ENCODE measurements at places on chromosomes 5 and 9. TPM values are rescaled to one million over a fixed set of nuclear protein-coding genes. Genes with fewer than 3 reads are reported as not detected.

SMC2 gene
- 20.8 TPM for total RNA-seq

TMEM8B gene
- total RNA-seq, result 3.4 TPM

KDM3B gene
- total RNA-seq, result 47.6 TPM

CYFIP2 gene
- total RNA-seq, result 15.2 TPM

CXCL14 gene
- total RNA-seq, result 0.12 TPM

N4BP3 gene
- 1.5 TPM for total RNA-seq

ARL14EPL gene
- total RNA-seq, result not detected

MRPL22 gene
- 63.0 TPM for total RNA-seq

QRFP gene
- not detected for total RNA-seq

HMGXB3 gene
- 29.7 TPM for total RNA-seq

NME5 gene
- total RNA-seq, result not detected

KCNV2 gene
- total RNA-seq, result not detected

C9orf153 gene
- not detected for total RNA-seq

F2RL2 gene
- 6.1 TPM for total RNA-seq

PCDHB9 gene
- not detected for total RNA-seq

SPATA31D4 gene
- not detected for total RNA-seq

KLF9 gene
- total RNA-seq, result 0.71 TPM

PCDHGA4 gene
- total RNA-seq, result 0.09 TPM

MCC gene
- 0.26 TPM for total RNA-seq

SPAAR gene
- not detected for total RNA-seq

CORO2A gene
- total RNA-seq, result 1.1 TPM

ANAPC2 gene
- 31.9 TPM for total RNA-seq

PCDHB16 gene
- 0.05 TPM for total RNA-seq

PRLR gene
- total RNA-seq, result not detected

All from A549 treated with DMSO at 1 μM for 4 hours (cell line).